CD4-positive, alpha-beta memory T cell (primary cell): ENCODE measurements at places on chromosomes 3 and 15.
A peak's percentile ranks its signal among the peaks of the same experiment; 100 is the strongest.

DNA sequence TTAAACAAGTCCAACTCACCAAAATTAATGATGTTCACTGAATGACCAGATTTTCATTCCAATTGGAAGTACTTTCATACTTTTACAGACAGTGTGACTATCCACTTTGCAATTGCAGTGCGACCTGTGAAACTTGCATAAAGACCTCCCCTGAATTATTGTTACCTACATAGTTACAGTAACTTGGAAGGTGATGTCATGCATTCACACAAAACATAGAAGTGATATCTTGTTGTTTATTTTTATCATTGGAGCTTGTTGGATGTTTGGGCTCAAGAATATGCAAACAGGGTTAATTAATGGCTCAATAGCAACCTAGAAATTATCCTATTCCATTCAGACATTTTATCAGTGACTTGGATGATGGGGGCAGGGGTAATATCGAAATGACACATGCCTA is 470.9 kb downstream of the MECOM start:
- no peak for DNase-seq

GRCh38 chr15:35260941-35261340 is 175.8 kb upstream of the NANOGP8 start:
- no peak for DNase-seq

DNA sequence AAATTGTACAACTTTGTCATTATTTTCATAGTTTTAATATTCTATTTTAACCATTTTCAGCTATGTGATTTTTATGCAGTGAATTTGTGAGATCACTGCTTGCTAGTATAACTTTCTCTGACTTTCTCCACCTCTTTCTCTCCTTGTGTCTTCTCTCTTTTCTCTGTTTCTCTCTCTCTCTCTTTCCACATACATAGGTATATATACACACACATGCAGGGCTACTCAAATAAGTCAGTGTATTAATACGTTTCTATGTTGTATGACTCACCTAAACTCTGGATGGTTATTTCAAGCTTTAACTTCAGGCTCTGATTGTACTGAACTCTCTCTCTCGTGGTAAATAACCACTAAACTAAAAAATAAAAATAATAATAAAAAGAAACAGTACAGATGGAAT is 1389.3 kb upstream of the ALCAM start:
- no peak for DNase-seq

GRCh38 chr15:23736033-23736673 is 49.0 kb upstream of the NDN start:
- no peak for DNase-seq

GRCh38 chr15:63458794-63459395 is 45.5 kb upstream of the USP3 start:
- no peak for DNase-seq

- DNase-seq = no peak
These were observed 95.1 kb downstream of the ROBO1 start for GRCh38 chr3:79672731-79673130.

DNA sequence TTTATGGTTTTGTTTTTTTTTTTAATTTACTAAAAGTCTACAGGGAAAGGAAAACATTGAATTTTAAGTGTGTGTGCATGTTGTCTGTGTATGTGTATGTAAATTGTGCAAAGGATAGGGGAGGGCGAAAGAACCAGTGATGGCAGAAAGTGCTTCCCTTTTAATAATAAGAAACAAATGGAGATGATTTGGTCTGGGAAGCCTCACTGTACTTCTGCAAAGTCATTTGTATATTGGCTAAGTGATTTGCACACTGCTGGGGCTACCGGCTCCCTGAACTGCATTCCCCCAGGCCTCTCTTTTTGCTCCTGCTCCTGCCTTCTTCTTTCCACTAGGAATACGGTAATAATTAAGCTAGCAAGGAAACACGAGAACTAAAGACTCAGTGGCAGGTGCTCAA is 101.2 kb downstream of the CD47 start:
- no peak for DNase-seq

GRCh38 chr3:139222100-139222657 is 121.6 kb upstream of the MRPS22 start:
- DNase-seq = no peak

DNA sequence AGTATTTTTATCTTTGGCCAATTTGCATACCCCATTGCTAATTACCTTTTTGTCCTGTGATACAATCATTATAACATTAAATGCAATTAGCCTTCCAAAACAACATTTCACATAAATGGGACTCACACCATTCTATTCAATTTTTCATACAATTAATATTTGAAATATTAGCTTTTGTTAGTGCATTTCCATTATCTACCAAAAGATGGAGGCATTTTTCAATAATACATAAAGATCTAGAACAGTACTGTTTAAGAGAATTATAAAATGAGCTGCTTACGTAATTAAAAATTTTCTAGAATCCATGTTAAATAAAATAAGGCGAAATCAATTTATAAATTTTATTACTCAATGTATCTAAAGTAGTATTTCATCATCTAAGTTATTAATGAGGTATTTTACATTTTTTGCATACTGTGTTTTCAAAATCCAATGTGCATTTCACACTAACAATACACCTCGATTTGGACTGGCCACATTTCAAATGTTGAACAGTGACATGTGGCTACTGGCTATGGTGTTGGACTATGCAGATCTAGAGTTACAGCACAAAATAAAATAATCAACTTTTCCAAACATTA is 74.3 kb downstream of the TJP1 start:
- DNase-seq = no peak

- no peak for DNase-seq
These were observed 37.8 kb downstream of the IQGAP1 start for GRCh38 chr15:90425726-90426346.

DNA sequence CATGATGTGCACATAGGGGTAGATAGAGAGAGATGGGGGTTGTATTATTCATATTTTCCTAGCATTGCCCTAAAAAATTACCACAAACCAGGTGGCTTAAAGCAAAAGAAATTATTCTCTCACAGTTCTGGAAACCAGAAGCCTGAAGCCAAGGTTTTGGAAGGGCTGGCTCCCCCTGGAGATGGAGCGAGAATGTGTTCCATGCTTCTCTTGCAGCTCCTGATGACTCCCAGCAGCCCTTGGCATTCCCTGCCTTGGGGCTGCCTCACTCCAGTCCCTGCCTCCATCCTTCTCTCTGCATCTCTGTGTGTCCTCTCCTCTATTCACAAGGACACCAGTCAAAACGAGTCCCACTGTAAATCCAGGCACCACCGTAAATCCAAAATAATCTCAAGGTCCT is 91.5 kb upstream of the FAM174B start:
- DNase-seq = no peak

GRCh38 chr15:69987492-69988489 is 109.9 kb downstream of the TLE3 start:
- DNase-seq = no peak

GRCh38 chr3:154364849-154365248 is 40.6 kb upstream of the DHX36 start:
- no peak for DNase-seq

DNA sequence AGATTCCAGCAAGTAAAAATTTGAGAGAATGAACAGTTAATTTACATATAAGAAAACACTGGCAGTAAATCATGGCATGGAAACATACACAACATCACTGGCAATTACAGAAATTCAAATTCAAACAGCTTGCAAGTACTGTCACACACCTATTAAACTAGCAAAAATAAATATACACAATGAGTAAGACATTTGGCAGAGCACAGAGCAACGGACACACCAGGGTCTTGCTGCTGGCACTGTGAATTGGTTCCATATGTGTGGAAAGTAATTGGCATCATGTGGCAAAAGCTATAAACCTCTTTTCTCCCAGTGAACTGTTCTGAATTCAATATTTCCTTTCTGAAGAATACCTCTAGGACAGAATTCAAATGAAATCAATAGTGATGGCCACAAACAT is 78.3 kb downstream of the LRRK1 start:
- no peak for DNase-seq

GRCh38 chr15:40787344-40787841 is 17.6 kb downstream of the C15orf62 start:
- DNase-seq = peak; percentile 75

DNA sequence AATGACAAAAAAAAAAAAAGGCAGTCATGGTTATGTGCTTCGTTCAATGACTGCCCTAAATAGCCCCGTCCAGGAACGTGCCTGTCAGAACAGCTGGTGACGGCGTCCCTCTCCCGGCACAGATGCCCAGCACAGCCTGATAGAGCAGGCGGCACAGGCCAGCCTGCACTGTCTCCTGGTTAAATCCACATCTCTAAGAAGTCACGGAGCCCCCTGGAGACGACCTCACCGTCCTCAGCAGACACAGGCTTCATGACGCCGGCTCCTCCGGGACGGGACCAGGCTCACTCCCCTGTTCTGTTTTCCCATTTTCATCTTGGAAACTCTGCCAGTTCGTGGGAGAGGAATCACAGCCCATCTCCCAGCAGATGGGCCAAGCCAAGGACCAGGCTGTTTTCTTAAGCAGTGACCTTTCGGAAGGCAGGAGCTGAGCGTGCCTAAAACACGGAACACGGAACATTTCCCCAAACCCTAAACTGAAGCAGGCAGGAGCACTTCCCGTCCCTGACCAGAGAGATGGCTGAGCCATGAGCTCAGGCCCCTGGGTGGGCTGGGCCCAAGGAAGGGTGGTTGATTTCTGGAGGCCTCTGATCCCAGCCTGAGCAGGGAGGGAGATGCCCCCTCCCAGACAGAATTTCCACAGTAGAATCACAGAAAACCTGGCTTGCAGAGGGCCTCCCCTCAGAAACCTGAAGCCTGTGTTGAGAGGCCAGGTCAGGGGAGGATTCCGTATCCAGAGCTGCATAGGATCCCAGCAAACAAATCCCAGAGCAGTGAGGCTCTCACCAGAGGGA is 35.9 kb downstream of the ADCY5 start:
- DNase-seq = no peak

- no peak for DNase-seq
These were observed 25.6 kb upstream of the MAP3K13 start for GRCh38 chr3:185337231-185337816.

GRCh38 chr3:46017720-46018119 is 9.6 kb downstream of the XCR1 start:
- no peak for DNase-seq

- no peak for DNase-seq
These were observed 112.7 kb downstream of the CHSY1 start for GRCh38 chr15:101138913-101139880.

DNA sequence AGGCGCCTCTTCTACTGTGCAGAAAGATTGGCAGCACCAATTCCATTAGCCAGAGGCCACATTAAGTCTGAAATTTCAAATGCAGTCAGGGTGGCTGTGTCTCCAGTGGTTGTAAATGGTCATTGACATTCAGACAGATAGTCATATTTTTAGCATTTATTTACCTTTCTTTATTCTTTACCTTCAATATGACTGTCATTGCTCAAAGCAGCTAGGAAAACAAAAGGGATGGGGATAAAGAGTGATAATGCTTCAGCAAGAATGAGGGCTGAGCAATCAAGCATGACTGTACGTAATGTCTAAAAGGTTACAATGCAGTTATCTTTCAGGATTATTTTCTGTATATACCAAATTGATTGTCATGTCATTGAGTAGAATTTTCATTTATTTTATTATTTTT is 360.4 kb downstream of the EFHB start:
- no peak for DNase-seq

- no peak for DNase-seq
These were observed 457.1 kb upstream of the ROBO2 start for GRCh38 chr3:76582632-76583378.

GRCh38 chr3:73624017-73624820 is 522 bp downstream of the PDZRN3 start:
- DNase-seq = no peak

GRCh38 chr3:144810160-144810559 is 838.5 kb downstream of the DIPK2A start:
- no peak for DNase-seq

DNA sequence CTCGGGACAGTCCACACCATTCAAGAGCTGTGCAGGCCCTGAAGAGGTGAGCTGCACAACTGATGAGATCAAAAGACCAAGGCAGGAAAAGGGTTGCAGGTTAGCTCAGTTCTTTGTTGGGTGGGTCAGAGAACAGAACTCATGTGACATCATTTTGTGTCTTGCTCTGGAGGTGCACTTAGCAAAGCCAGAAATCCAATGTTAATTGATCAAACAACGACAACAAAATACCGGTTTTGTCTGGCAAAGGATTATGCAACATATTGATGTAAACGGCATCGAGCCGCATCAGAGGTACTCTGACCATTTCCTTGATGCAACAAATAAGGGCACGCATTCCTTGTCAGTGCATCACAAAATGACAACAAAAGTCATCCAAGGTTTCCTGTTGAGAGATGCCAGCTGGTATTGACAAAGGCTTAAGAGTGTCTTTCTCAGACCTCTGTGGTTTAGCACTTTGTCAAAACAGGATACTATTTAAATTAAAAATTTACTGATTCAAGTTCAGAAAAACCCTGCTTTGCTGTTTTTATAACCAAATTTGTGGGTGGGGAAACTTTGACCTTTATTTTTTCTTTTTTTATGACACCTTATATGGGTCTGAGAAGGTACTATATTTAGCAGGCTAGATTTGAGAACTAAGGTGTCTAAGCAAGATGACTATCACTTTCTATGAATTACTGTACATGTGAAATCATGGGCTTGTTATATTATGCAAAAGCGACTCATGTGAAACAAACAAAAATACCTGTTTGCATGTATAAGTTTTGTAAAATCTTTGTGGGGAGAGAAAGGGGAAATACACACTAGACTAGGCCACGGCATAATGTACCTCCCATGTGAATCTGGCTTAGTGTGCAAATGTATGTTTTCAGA is 496.1 kb downstream of the FOXP1 start:
- peak; percentile 93 for DNase-seq

DNA sequence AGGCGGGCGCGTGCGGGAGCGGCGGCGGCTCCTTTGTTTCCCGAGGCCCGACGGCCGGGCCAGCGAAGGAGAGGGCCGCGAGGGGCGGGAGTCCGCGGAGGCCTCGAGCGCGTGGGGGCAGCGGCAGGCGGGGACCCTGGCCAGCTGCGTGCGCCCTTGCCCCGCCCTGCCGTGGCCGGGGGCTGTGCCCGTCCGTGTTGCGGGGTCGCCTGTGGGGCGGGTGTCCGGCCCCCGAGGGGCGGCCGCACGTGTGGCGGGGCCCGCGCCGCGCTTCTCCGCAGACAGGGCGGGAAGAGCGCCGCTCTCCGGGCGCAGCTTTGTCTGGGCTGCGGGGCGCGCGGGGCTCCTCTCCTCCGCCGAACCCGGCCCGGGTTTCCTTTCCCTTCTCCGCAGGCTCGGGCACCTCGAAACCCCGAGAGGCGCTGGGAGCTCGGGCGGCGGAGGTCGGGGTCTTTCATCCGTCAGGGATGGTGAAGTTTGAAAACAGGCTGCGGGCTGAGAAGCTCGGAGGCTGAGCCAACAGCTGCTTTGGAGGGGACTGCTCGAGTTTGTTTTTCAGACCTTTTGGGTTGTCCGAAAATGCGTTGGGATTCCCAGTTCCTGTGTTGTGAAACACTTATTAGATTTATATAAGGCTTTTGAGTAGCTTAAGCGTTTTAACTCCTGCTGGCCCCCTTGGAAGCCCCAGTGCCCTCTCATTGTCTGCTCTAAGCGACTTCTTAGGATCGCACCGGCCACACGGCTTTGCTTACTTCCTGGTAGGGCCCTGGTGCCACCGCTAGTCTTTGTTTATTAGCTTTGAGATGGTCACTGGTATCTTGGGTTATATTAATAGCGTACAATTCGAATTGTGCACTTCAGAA is 817 bp downstream of the USP3 start:
- no peak for DNase-seq
